ENCODE measurements at places on chromosomes 12 and 14.

DNA sequence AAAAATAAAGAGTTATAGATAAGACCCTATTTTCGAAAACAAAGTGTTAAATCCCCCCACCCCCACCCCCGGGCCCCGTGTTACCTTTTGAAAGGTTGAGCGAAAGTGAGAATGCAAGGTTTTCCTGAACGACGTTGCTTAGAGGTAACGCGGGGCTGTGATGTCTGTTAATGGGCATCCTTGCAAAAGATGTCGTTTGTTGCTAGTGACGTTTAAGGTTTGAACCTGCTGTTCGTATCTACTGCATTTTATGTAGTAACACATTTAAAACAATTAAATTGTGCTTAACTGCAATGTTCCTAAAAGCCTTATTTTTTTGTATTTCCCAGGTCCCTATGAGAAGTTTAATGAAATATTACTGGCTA, 1.2 kb downstream of the CPSF6 start:
- peak; percentile 12 for DNase-seq

DNA sequence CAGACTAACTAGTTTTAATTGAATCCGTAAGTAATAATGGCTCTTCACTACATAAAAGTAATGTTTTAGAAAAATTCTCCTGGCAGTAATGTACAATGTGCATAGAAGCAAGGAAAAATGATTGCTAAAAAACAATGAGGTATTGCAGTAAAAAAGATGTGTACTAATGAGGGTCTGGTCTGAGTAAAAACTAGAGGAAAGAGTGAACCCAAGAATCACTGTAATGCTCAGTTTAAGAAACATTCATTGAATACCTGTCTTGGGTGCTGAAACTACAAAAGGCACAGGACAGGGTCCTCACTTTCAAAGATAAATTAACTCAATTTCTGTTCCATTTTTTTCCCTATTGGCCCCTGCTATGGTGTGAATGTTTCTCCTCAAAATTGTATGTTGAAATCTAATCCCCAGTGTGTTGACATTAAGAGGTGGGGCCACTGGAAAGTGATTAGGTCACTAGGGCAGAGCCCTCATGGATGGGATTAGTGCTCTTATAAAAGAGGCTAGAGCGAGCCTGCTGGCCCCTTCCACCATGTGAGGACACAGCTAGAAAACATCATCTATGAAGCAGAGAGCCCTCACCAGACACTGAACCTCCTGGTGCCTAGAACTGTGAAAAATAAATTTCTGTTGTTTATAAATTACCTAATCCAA, 51.6 kb downstream of the RPS6KA5 start:
- DNase-seq = no peak

DNA sequence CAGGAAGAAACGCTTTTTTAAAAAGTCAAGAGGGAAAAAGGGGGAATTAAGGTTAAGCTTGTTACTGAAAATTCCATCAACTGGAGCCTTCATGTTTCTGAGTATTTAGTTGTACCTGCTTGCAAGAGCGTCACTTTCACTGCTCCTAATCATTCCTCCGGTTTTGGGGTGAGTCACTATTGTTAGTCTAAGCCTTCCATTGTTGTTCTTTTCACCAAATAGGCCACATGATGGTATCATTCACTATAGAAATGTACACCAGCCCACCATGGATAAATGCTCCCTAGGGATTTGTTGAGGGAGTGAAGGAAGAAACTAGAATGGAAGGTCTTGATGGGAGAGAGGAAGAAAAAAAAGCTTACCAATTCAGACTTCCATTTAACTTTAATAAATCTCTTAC, 3.0 kb downstream of the IL22 start:
- DNase-seq = no peak

DNA sequence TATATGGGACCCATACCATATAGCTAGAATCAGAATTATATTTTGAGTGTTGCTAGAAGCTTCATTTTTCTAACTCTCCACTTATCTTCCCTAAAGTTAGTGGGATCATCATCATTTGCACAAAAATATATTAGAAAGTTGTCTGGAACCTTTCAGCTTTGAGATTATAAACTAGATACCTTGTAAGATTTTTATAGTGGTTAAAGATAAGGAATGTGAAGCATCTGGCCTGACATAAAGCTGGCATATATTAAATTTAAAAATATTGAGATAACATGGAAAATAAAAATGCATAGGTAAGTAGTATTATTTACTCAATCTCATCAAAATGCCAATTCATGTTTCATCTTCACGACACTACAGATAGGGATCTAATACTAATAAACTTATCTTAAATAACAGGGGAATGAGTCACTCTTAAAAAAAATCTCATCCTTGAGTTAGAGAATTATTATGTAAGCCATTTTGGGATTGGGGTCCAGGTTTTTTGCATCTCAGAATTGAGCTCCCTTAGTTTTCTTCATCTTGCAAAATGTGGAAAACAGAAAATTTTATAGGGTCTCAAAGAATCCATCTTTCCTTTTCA, 318.5 kb downstream of the KCNC2 start:
- peak; percentile 12 for DNase-seq

Data from iris pigment epithelial cell (primary cell).